ENCODE measurements at places on chromosomes 4 and X.

DNA sequence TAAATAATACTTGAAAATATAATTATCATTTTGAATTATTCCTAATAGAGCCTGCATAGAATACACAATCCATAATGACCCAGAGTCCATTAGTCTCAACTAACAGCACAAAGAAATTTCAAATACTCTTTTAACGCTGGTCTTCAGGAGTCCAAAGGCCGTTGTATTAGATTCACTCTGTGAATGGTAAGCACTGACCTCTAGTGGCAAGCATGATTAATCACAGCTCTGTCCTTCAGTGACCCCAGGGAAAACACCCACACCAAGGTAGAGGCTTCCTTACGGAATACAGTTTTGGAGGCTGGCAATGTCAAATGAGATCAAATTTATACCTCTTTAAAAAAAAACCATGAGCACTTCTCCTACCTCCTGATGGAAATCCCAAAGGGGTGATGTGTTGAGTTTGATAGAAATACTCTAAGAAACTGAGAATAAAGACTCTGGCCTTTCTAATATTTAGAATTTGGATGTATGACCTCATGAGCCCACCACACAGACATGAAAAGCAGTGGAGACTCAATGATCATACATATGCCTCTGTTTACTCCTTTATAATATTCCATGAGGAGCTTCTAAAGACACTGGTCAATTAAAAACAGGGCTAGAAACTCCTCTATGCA is 147.2 kb upstream of the DKK2 start:
- peak; percentile 67 for DNase-seq

DNA sequence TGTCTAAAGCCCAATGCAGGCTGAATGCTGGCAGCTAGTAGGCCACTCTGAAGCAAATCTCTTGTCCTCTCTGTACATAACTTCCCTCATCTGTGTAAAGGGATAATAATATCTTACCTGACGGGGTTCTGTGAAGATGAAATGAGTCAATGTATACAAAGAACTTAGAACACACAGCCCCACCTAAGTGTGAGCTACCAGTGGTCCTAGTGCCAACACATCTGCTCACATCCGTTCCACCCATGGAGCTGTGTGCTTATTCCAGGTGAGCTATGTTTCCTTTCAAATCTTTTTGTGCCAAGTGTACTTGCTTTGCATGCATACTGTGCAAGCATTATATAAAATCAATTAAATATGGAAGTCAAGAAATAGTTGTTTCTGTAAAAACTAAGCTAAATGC is 116.4 kb downstream of the TSPAN5 start:
- DNase-seq = no peak

DNA sequence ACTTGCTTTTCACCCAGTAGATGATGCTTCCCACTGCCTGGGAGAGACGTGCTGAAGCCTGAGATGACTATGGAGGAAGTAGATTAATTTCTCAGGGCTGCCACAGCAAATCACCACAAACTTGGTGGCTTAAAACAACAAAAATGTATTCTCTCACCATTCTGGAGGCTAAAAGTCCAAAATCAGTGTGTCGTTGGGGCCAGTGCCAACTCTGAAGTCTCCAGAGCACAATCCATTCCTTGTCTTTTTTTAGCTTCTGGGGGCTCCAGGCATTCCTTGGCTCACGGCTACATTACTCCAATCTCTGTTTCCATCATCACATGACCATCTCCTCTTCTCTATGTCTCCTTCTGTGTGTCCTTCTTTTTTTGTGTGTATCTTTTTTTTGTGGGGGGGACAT is 105.8 kb upstream of the C1QTNF7 start:
- DNase-seq = peak; percentile 11

- peak; percentile 12 for DNase-seq
Observed at GRCh38 chr4:147492761-147493160, 11.9 kb downstream of the EDNRA start.

- no peak for DNase-seq
Observed at GRCh38 chrX:119753001-119753400, 5.4 kb upstream of the SOWAHD start.

DNA sequence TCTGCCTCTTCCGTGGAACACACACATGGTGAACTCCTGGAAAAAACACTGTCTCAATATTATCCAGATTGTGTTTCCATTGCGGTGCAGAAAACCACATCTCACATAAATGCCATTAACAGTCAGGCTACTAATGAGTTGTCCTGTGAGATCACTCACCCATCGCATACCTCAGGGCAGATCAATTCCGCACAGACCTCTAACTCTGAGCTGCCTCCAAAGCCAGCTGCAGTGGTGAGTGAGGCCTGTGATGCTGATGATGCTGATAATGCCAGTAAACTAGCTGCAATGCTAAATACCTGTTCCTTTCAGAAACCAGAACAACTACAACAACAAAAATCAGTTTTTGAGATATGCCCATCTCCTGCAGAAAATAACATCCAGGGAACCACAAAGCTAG is 87.9 kb downstream of the TET2 start:
- DNase-seq = no peak

- peak; percentile 38 for DNase-seq
Observed at GRCh38 chr4:7630568-7631287, 196.0 kb upstream of the PSAPL1 start.

- no peak for DNase-seq
Observed at GRCh38 chr4:62474802-62475201, 1274.7 kb downstream of the ADGRL3 start.

GRCh38 chr4:73711989-73712388 is 28.4 kb upstream of the CXCL8 start:
- DNase-seq = no peak

DNA sequence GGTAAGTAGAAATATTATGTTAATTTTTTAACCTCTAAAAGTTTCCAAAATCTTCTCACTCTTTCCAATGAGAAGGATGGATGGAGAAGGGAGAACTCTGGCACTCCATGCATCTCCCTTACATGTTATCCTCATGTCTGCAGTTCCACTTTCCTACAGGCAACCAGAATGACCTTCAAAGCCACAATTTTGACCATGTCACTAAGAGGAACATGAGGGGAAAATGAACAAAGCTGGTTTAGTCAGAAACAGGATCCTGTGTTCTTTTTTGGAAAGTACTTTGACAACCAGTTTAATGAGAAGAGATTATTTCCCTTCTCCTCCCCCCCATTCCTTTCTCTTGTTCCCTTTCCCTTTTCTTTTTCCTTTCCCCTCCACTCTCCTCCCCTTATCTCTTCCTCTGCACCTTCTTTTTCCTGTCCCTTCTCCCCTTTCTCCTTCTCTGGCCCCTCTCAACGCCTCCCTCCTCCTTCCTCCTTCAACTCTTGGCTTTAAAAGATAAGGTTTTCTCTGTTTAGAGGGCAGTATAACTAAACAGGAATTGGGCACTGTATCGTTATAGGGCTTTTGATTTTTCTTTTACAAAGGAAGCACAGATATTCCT is 42.5 kb downstream of the DTHD1 start:
- DNase-seq = no peak

GRCh38 chr4:68349279-68349648 is 626 bp downstream of the YTHDC1 start:
- DNase-seq = peak; percentile 49

- no peak for DNase-seq
Observed at GRCh38 chrX:88940904-88941303, 193.9 kb downstream of the CPXCR1 start.

All from kidney tubule cell (primary cell).